ENCODE measurements at places on chromosomes 5 and 9.

- no peak for DNase-seq
Measured at GRCh38 chr9:81833563-81834345, 94.5 kb upstream of the SPATA31D4 start.

- no peak for DNase-seq
Measured at GRCh38 chr5:4196744-4197143, 601.1 kb downstream of the IRX1 start.

- no peak for DNase-seq
Measured at GRCh38 chr5:80705216-80705769, 50.5 kb upstream of the DHFR start.

- DNase-seq, result no peak
Measured at GRCh38 chr5:142736247-142736632, 33.9 kb upstream of the ARHGAP26 start.

DNA sequence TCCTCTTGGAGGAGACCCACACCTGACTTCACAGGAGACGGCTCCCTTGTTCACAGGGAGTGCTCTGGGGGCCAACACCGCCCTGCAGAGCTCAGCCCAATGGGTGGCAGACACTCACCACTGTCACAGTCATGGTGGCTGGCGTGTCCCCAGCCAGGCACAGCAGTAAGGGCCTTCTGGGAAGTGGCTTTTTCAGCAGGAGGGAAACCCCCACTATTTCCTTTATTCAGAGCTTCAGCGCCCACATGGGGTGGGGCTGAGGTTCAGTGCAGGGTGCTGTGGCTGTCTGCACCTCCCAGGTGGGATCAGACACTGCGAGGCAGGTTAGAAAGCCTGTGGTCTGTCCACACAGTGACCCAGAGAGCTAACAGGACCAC, 3.6 kb upstream of the SNAPC4 start:
- DNase-seq, result no peak

GRCh38 chr5:84688566-84688965, 303.9 kb upstream of the EDIL3 start:
- DNase-seq, result peak; percentile 99

- peak; percentile 44 for DNase-seq
Measured at GRCh38 chr5:124824637-124825158, 78.3 kb upstream of the ZNF608 start.

DNA sequence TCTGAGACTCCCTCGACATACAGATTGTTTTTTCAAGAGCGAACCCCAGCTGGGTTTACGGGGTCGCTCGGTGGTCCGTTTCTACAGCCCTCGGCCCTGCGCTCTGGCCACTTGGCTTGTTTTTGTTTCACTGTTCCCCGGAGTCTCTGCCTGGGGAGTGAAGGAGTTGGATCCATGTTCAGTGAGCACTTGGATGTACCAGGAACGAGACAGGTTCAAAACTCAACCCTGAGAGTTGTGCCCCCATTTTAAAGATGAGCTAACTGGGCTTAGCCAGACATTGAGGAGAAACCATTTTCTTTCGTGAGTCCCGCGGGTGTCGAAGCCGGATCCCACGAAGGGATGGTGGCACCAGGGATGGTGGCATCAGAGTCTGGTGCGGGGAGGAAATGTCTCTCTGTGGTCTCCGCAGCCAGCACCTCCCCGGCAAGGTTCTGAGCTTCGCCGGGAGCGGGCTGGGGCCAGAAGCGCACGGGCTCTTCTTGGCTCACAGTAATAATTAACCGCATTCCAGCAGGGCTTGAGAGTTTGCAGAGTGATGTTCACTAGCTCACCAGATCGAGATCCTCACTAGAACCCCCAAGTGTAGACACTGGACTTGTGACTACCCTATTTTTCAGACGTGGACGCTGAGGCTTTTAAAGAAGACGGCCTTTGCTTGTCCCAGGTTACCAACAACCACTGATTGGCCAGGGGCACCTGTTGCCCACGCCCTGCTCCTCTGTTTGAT, 1.0 kb downstream of the MSX2 start:
- no peak for DNase-seq

DNA sequence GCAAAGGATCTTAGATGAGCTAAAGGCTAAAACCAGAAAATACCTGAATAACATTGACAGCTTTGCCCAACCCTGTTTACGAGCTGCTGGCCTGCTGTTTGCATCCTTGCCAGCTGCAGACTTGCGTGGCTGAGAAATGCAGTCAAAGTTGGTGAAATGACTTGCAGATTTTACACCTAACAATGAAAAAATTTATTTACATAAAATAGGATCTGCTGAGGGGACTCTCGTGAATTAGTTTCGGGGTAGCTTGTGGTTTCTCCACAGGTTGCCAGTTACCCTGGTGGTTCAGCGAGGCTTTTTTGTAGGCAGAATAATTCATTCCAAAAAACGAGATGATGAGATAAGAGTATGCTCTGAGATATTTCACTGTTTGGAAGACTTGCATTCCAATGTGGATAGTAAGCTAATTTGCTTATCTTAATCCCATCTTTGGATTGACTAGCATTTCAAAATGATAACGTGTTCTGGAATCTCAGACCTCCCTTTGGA, 65.7 kb upstream of the FANCC start:
- peak; percentile 94 for DNase-seq

DNA sequence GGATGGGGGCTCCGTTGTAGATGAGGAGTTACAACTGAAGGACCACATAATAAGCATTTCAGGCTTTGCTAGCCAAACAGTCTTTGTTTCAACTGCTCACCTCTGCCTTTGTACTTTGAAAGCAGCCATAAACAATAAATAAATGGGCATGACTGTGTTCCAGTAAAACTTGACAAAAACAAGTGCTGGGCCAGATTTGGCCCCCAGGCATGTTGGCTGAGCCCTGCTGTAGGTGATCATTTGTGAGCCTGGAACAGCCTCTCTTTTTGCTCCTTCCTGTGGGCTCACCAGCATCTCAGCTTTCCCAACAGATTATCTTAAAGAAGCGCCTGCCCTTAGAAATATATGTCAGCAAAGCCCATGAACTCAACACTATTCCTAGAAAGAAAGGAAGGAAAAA, 149.4 kb downstream of the GOLPH3 start:
- DNase-seq, result no peak

DNA sequence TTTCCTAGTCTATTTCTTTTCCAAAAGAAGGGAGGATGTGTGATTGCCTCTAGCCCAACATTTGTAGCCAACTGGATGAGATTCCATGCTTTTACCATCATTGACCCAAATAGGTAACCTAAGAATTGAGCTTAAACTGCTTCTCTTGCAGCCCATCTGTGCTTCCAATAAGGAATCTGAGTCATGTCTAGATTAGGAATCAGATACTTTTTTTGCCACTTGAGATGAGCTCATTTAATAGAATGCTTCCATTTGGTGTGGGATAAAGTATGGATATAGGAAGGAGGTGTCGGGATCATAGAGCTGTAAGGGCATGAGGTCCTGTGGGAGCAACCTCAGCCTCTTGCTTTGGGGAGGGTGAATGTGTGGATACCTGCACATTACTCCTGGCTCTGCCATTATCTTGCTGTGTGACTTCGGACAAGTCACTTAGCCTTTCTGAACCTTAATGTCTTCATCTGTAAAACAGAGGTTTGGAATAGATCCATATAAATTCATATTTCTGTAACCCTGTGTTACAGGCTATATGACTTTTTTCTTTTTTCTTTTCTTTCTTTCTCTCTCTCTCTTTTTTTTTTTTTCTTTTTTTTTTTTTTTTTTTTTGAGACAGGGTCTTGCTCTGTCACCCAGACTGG, 56.2 kb downstream of the MAP1B start:
- DNase-seq, result peak; percentile 48

- DNase-seq, result no peak
Measured at GRCh38 chr9:107103621-107104020, 179.5 kb upstream of the RAD23B start.

DNA sequence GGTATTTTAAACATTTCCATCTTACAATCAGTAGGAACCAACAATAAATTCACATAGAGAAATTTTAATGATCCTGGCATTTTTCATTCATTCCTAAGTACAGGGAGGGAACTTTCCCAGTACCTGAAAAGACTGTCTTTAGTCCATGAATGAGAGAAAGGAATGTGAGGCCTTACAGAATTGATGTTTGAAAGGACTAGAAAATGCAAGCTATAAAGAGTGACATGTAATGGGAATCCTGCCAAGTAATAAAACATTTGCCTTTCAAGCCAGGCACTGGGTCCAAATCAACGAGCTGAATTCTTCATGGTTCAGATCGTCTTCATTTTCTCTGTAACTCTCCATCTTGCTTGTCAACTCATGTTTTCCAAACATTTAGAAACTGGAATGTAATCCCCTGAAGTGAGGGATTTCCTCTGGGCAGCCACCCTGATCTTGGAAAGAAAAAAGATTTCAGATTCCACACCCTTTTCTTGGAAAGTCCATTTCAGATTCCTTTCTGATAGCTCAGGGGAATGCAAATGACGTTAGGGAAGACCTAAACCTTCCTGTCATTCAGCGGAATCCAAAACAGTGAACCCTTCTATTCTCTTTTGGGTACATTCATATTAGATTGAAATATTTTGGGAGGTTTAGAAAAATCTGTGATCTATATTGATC, 315.8 kb downstream of the SH3GL2 start:
- no peak for DNase-seq

- DNase-seq, result no peak
Measured at GRCh38 chr9:128762671-128763449, 8.9 kb downstream of the ZER1 start.

DNA sequence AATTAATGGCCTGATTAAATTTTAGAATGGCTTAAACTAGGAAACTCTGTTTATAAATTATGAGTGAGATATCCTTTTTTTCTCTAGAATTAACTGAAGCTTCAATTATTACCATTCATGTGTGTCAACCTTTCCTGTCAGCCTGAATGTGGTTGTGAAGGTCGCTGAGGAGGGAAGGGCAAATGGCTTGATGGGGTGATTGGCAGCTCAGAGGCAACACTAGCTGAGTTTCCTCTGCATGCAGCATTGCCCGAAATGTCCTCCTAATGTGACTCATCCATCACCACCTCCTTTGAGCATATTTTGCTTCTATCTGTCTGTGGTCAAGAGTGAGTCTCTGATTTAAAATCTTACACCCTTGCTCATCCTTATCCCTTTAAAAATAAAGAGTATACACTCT, 281.9 kb downstream of the TENT4A start:
- no peak for DNase-seq

DNA sequence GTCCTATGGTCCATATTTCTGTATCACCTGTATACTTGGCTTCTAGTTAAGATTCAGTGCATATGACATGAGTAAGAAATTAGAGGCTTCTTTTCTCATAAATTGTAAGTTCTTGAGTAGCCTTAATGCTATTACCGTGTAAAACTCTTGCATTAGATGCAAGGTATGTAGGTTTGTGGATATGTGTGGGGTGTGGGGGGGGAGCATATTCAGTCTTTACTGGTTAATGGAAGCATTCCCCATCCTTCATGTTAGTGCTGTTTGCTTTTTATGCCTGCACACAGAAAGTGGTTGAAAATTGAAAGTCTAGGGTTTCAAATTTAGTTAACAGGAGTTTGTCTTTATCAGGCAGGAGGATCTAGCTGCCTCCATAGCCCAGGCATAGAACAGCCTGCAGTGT, 16.1 kb downstream of the RAI14 start:
- DNase-seq, result no peak
